ENCODE measurements at places on chromosomes 5 and 9. TPM values are rescaled to one million over a fixed set of nuclear protein-coding genes. Genes with fewer than 3 reads are reported as not detected.

The INPP5E gene
- total RNA-seq, result 6.1 TPM

- DNase-seq, result no peak
Measured at GRCh38 chr9:13596383-13596970, 317.0 kb upstream of the MPDZ start.

GRCh38 chr9:32577316-32577715 lies 4.4 kb upstream of the NDUFB6 start:
- DNase-seq, result no peak

DNA sequence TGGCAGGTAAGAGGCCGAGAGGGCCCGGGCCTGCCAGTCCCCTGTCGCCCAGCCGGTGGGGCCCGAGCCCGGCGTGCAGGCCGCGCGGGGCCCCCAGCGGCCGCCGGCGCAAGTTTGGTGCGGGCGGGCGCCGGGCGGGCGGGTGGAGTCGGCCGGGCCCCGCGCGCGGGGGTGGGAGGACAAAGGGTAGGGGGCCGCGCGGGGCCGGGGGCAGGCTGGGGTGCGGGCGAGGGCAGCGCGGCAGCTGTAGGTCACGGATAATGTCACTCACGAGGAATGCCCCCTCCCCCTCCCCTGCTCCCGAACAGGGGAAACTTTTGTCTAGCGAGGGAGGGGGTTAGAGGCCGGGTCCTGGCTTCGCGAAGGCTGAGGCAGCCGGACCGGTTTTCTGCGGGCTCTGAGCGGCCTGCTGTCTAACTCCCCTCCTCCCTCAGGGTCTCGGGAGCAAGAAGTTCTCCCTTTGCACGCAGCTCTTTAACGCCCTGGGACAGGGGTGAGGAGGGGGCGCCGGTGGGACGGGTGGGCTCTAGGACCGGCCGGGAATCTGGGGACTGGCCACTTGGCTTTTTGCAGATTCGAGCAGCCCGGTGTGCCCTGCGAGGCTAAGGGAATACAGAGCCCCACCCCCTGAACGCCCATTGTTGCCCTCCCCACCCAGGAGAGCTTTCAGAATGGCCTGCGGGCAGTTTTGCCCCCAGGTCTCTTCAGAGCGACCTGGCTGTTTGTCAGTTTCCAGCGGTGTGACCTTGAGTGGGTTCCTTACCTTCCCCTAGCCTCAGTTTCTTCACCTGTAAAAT lies 21.3 kb upstream of the NDST1 start:
- DNase-seq, result peak; percentile 45

DNA sequence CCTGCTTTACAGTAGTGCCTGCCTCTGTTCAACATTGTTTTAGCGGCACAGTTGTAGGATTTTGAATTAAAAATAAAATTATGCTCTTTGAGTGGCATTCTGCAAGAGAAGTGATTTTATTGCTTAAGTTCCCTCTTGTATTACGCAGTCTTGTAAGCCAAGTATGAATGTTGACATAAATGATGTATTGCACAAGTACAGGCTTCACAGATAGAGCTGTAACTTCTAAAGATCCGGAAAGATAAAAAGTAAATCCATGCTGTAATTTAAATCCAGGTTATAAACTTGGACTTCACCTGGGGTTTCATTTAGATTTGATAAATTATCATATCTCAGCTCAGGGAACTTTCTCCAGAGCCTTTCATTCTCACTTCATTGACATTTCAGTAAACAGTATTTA lies 1114.7 kb downstream of the PTPRD start:
- DNase-seq, result no peak

DNA sequence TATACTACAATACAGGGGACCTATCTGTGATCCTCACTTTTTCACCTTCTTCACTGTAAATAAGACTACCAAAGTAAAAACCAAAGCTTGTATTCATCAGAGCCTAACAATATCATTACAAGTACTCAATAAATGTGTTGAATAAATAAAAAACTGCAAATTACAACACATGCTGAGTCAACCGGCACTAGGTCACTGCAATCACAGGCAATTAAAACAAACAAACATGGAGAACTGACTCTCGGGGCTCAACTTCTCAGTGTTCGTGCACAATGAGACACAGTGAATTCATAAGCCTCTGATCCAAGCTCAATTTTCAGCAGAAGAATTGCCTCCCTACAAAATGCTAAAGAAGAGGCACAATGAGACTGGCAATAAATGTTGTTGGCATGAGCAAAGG lies 69.2 kb downstream of the CDK5RAP2 start:
- no peak for DNase-seq

The PCA3 gene
- total RNA-seq, result not detected

DNA sequence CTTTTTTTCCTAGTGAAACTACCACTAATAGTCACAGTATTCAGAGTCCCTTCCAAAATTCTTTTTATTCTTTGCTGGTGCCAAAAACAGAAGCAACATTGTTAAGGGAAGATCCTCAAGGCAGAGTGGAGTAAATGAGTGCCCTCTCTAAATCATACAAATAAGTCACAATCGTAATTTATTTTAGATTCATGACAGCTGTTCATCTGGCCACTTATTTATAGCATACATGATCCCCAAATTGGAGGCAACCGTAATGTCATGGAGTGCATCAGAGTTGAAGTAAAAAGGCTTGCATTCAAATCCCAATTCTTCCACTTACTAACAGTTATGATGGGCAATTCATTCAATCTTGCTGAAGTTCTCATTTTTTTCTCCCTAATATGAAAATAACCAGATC lies 33.4 kb downstream of the POLK start:
- no peak for DNase-seq

The PPP3R2 gene
- total RNA-seq, result not detected

DNA sequence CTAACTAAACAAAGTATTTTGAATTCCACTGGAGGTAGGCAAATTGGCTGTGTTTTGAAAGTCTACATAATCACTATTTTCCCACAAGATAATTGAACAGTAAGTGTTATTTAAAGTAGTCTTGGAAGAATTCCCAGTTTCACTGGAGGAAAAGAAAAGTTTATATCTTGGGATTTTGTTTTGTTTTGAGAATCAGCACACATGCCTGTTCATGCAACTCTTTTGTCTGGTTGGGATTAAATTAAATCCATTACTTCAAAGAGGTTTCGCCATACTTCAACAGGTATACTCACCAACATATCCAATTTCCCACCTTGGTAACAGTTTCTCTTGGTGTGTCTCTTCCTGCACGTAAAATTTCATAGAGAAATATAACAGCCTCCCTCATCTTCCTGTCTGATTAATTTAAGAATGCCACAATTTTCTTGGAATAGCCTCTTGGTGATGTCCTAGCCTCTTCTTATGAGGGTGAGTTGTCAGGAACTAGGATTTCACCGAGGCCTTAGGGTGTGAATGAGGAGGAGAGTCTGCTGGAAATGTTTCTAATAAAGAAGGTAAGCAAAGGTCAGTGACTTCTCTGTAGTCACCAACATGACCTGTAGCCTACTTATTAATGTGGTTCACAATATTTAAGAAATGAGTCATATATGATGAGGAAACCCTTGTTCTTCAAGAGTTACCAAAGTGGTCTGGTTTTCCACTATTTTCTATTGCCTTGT lies 48.1 kb downstream of the ITGA2 start:
- no peak for DNase-seq

The GLRX gene
- total RNA-seq, result not detected

GRCh38 chr9:591292-591691 lies 250.2 kb upstream of the DMRT1 start:
- DNase-seq, result peak; percentile 35

- no peak for DNase-seq
Measured at GRCh38 chr5:150574818-150575547, 65.5 kb upstream of the SYNPO start.

DNA sequence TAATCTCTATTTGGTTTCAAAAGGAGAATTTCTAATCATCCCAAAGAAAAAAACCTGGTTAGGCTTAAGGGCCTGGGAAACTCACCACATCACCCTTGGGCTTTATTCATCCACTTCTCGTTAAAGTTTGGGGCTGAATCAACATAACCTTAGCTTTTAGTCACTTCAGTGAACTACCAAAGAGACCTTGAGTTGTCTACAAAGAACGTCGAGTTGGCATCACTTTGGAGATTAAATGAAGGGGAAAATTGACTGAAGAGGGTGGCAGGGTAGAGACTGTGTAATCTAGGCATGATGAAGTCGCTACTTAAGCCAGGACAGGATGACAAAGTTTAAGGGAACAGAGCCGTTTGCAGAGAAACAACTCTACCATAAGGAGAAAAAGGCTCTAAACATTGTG lies 341.4 kb downstream of the RAB3C start:
- peak; percentile 24 for DNase-seq

The PFN3 gene
- total RNA-seq, result not detected

The ADRB2 gene
- total RNA-seq, result not detected

The CTNNAL1 gene
- total RNA-seq, result 95.8 TPM

- no peak for DNase-seq
Measured at GRCh38 chr9:136921307-136921706, 23.2 kb downstream of the FBXW5 start.

The FOXD4L5 gene
- not detected for total RNA-seq

- no peak for DNase-seq
Measured at GRCh38 chr5:67166460-67167285, 29.9 kb downstream of the CD180 start.

The OLFM1 gene
- 5.9 TPM for total RNA-seq

The FOXD4L6 gene
- total RNA-seq, result not detected

The INSL6 gene
- total RNA-seq, result not detected

- DNase-seq, result no peak
Measured at GRCh38 chr5:19626211-19626610, 361.8 kb downstream of the CDH18 start.

DNA sequence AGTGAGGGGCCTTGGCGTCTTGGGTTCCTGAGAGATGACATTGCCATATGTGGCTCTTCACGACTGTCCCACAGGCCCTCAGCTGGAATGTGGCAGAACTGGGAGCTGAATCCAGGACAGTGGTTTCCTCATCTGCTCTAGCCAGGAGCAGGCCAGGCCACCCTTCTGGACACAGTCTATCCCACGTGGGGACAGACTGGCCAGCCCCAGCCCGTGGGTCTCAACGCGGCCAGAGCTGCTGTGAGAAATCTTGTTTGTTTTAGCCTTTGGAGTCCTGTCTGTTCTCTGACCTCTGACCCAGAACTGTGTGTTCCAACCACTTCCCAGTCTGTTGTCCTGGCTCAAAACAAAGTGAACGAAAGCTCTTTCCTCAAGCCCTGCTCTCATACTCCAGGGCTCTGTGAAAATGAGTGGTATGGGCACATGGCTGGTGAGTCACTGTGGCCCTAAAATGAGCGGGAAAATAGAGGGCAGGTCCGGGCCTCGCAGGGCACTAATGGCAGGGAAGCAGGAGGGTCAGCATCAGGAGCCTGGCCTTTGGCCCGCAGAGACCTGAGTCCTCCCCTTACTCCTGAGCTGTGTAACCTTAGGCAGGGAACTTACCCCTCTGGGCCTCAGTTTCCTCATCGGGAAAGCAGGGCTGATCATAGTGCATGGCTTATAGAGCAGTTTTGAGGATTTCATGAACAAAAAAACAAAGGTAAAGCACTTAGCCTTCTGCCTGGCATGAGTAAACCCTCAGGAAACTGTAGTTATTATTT lies 34.8 kb upstream of the GLRX start:
- DNase-seq, result no peak

- DNase-seq, result no peak
Measured at GRCh38 chr5:56415356-56415765, 182.2 kb upstream of the ANKRD55 start.

DNA sequence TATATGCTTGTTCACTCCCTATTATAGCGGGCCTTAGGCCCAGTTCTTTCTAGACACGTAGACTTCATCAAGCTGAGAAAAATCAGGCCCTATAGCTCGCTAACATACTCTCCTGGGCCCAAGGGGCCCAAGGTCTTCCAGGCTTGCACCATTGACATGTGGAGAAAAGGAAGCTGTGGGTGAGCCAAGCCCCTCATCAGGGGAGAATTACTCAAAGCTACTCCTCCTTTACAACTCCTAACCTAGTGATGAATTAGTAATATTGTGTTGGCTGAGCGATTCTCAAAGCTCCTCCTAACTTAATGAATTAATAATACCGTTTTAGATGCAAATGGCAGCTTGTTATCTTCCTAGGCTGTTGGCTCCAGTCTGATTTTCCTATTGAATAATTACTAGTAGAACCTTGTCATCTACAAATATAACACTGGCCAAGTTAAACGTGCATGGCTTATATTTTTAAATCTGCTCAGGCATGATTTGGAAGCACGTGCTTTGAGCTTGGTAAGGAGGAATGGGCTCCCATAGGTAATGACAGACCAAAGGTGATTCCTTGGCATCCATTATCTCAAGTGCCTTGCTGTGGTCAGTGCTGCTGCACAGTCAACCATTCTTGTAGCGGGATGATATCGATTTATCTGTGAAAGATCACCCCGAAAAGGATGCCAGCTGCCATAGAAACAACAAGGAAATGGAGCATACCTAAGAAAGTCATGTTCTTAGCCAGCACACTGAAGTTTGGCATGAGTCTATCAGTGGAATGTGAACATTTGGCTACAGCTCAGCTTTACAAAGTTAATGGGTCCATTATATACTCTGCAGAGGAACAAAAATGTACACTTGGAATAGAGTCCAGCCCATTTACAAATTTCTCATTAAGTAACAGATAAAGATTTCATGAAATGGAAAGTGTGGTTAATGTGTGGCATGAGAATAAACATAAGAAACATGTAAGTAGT lies 23.8 kb downstream of the LVRN start:
- no peak for DNase-seq
